ENCODE measurements at places on chromosomes 1 and 21.

DNA sequence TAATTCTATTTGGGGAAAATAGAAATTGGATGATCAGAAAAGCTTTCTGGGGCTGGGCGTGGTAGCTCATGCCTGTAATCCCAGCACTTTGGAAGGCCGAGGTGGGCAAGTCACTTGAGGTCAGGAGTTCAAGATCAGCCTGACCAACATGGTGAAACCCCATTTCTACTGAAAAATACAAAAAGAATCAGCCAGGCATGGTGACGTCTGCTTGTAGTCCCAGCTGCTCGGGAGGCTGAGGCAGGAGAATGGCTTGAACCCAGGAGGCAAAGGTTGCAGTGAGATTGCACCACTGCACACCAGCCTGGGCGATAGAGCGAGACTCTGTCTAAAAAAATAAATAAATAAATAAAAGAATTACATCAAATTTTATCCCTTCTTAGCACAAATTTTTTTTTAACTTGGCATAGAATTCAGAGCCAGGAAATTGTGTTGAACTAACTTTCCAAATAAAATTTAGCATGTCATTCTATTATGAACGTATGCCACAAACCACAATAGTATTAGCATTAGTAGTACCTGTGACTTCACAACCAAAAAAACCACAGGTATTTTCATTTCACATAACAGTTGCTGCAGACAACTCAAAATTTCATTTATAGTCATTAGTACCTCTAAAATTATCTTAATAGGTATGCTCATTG, 4.5 kb upstream of the ANKRD13C start:
- no peak for DNase-seq

GRCh38 chr1:241551759-241552638, 19.8 kb downstream of the KMO start:
- DNase-seq, result no peak

DNA sequence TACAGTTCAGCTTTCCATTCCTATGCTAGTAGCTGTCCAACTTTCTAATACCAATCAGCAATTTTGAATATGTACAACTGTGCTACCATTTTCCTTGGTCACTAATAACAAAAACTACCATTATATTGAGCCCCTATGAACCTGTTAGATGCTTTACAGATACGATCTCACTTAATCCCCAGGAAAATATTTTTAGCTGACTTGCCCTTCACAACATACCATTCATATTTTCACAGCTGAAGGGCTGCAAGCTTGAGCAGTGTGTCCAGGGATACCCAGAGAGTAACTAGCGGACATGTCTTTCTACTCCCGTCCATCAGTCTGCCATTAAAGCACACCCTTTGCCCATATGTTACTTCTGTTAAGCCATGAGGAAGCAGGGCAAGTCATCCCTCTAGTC, 140.5 kb downstream of the SPATA46 start:
- DNase-seq, result no peak

DNA sequence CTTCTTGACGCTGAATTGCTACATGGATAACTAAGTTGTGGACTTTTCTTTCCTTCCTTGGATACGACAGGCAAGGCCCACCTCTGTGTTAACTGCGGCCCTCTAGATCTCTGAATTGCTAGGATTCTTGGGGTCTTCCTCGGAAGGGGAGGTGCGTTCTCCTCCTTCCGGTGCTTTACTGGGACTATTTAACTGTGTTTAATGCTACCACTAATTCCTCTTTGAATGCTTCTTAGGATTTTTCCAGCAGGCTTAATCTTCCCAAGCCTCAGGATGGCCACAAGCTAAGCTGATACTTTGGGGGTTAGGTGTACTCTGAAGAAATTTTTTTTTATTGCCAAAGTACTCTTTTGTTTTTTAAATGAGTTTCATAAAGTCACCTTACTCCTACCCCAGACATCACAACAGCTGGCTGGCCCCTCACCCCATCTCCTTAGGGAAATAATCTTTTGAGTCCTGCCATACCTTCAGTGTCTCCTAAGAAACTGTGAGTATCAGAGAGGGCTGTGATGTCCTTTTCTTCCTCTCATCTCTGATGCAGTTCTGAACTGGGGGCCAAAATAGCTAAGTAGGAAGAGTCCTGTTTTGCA, 21.4 kb downstream of the KIRREL1 start:
- DNase-seq, result no peak

DNA sequence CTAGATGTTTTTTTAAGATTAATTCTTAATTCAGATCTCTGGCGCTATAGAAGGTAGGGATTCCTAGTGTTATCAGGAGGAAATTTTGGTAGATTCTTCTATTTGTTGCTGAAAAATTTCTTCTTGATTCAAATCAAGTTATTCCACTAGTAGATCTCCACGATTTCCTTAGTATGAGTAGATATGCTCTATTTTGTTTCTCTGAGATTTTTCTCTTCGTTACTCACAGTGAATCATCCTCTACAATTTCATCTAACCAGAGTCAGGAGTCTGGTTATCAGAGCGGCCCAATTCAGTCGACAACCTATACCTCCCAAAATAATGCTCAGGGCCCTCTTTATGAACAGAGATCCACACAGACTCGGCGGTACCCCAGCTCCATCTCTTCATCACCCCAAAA, 18.8 kb upstream of the HAX1 start:
- no peak for DNase-seq

DNA sequence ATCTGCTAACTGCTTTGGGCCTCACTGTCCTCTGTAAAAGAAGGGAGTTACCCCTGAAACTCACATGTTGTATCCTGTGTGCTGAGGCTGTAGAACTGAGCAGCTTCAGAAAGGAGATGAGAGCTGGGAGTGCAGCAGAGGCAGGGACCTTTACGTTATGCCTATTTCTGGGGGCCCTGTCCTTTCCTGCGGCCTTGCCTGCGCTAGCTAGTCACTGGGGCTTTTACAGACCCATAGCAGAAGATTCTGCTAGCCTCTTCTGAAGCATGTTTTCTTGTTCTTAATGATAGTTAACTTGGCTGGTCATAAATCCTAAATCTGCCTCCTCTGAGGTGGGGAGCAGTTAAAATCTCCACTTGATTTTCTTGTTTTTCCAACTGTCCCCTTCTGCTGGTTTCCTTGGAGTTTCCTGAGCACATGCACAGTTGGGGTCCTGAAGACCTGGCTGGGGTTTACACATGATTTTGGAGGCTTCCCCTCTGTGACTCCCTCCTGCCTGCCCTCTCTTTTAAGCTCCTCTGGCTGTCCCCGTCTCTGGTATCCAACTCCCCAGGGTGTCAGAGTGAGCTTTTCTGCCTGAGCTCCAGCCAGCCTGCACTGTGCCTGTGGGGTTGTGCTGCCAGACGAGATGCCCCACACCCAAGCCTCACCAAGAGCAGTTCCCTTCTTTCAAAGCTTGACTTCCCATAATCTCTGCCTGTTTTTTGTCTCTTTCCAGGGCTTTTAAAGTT, 76.6 kb downstream of the NOS1AP start:
- DNase-seq, result peak; percentile 86

GRCh38 chr1:89880679-89881078, 59.8 kb downstream of the LRRC8D start:
- DNase-seq, result no peak

DNA sequence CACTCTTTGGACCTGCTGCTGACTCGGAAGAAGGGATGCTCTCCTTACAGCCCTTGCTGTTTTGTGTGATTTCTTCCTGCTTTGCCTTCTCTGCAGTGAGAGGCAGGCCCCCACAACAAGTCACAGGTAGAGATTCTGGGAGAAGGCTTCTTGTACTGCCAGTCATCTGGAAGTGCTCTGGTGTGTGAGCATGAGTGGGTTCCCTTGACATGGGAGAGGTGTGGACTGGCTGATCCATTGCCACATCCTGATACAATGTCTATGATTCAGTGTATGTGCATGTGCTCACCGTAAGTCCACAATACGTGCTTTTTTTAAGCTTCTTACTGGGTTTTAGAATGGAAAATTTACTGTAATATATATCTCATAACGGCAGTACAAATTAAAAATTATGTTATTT, 46.0 kb upstream of the PLA2G4A start:
- no peak for DNase-seq

GRCh38 chr1:70194601-70195000, 10.8 kb downstream of the LRRC40 start:
- DNase-seq, result no peak

GRCh38 chr1:243286409-243287122, 30.7 kb downstream of the SDCCAG8 start:
- no peak for DNase-seq

DNA sequence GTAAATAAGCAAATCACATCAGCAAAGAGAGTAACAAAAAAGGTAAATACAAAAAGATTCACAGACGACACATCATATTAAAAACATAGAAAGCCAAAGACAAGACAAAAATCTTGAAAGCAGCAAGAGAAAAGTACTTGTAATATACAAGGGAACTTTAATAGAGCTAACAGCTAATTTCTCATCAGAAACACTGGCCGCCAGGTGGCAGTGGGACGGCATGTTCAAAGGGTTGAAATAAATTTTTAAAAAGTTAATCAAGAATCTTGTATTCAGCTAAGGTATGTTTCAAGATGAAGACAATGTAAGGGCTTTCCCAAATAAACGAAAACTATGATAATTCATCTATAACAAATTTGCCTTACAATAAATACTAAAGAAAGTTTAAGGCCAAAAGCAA, 358.1 kb downstream of the LRRIQ3 start:
- DNase-seq, result peak; percentile 25

- no peak for DNase-seq
Observed at GRCh38 chr1:175319912-175320230, 127.3 kb upstream of the KIAA0040 start.
